ENCODE measurements at places on chromosomes 16 and 17.

DNA sequence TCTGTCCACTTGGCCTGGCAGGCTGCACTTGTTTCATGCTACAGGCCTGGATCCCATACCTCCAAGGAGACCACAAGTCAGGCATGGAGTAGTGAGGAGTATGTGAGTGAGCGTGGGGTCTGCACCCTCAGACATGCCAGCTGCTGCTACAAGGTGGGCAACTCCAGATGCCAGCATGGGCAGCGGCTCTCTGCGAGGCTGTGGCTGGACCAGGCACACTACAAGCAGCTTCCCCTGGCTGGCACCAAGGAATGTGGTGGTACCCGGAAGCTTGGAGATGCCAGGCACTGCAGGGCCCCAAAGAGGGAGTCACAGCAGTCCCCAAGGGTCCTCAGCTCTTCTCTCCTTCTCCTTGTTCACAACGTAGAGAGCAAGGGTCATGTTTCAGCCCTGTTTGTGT, 16.1 kb upstream of the DNAH9 start:
- DNase-seq = no peak

- DNase-seq = no peak
These were observed 14.8 kb upstream of the KPNB1 start for GRCh38 chr17:47634870-47635269.

- DNase-seq = no peak
These were observed 63.3 kb upstream of the TMC5 start for GRCh38 chr16:19354371-19354770.

- no peak for DNase-seq
These were observed 90.8 kb downstream of the DYNLRB2 start for GRCh38 chr16:80631581-80631980.

- peak; percentile 17 for DNase-seq
These were observed at the start of gene LDHD for GRCh38 chr16:75116081-75116910. Gene LDHD (minus strand): TSS chr16:75116780. CDS start chr16:75116720, 60 bp downstream.
